RKO (cell line): ENCODE measurements at places on chromosomes 2 and 18.
A peak's percentile ranks its signal among the peaks of the same experiment; 100 is the strongest.

- DNase-seq, result no peak
These were observed 537.5 kb downstream of the MBD2 start for GRCh38 chr18:53686965-53687364.

- peak; percentile 79 for DNase-seq
These were observed 6.3 kb downstream of the SNORC start for GRCh38 chr2:232876161-232876977.

GRCh38 chr2:11896386-11896785, 150.0 kb downstream of the LPIN1 start:
- no peak for DNase-seq

GRCh38 chr2:134253117-134253704, 661 bp upstream of the MGAT5 start:
- no peak for DNase-seq

DNA sequence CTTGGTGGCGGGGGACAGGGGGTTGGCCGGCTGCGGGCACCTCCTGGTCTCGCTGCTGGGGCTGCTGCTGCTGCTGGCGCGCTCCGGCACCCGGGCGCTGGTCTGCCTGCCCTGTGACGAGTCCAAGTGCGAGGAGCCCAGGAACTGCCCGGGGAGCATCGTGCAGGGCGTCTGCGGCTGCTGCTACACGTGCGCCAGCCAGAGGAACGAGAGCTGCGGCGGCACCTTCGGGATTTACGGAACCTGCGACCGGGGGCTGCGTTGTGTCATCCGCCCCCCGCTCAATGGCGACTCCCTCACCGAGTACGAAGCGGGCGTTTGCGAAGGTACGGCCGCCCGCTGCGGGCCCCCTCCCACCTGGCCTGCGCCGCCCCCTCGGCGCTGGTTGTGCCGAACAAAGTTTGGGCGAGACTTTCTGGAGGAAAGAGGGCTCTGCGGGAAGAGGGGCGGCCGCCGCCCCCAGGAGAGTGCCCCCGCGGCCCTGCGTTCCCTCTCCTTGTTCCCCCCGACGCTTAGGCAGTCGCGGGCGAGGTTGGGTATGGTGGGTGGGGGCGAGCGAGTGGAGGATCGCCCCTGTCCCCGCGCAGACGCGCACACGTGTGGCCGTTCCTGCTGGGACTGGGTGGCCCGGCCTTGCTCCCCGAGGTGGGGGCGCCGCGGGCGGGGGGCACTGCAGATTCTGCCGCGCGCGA, 866 bp downstream of the CRIM1 start:
- DNase-seq, result peak; percentile 63
